Fibroblast of skin of scalp (primary cell): ENCODE measurements at places on chromosomes 1 and 21.
A peak's percentile ranks its signal among the peaks of the same experiment; 100 is the strongest.

GRCh38 chr1:184820218-184820750 lies 65.6 kb upstream of the EDEM3 start:
- DNase-seq, result no peak

- no peak for DNase-seq
These were observed 148.1 kb upstream of the KCTD3 start for GRCh38 chr1:215418876-215419447.

DNA sequence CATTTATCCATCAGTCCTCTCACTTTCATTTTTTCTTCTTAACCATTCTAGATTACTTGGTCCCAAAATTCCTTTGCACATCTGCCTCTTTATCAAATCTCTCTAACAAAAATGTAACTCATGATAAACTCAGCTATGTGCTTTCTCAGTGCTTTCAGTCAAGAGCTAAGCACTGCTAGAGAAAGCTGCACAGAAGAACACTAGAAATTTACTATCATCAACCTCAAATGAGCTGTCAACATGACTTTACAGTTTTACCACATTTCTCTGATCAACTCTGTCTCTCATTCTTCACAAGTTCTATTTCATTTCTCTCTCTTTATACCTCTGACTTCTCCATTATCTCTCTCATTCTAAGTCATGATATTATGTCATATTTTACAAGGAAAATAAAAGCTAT lies 54.2 kb upstream of the PRKACB start:
- DNase-seq, result no peak

DNA sequence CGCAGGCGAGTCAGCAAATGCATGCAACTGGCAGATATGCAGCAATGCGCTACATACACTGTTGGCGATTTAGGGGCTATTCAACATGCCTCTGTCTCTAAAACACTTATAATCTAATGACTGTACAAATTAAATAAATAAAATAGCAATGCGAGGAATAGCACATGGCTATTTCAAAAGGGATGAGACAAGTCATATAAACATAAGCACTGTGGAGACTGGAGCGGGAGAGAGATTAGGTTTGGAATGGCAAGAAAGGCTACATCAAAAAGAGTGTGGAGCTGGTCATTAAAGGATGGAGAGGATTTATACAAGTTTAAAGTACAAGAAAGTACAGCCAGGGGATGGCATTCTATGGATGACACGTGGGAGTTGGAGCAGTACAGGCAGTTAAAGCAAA lies 523.5 kb upstream of the CAMK1G start:
- DNase-seq, result no peak

GRCh38 chr1:156486421-156487344 lies 13.9 kb downstream of the MEF2D start:
- DNase-seq, result no peak

DNA sequence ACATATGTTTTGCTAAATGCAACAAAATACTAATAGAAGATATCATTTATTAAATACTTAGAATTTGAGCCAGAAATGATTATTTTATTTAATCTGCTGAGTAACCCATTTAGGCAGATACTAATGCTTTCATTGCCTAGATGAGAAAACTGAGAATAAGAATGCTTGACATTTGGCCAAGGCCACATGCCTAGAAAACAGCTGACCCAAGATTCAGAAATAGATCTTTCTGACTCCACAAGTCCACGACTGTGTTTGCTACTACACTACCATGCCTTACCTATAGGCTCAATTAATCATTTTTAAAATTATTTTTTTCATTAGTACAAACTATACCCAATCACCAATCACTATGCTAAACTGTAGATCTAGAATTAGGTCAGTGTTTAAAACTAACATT lies 129.7 kb downstream of the ATP1B1 start:
- peak; percentile 34 for DNase-seq

DNA sequence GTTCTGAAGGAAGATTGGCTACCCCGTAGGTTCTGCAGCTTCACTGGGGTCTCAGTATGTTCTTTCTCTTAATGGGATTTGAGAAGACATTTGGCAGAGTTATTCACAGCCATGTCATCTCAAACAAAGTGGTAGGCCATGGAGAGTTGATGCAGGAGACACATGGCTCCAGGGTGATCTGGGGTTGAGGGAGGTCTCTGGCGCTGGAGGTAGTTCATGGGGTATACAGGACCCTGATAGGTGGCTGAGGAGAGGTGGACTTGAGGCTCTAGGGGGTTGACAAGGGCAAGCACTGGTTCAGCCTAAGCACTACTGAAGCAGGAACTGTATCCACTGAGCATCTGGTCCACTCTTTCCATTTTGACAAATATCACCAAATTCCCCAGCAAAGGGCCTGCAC lies 100.4 kb downstream of the C1orf94 start:
- DNase-seq, result no peak

DNA sequence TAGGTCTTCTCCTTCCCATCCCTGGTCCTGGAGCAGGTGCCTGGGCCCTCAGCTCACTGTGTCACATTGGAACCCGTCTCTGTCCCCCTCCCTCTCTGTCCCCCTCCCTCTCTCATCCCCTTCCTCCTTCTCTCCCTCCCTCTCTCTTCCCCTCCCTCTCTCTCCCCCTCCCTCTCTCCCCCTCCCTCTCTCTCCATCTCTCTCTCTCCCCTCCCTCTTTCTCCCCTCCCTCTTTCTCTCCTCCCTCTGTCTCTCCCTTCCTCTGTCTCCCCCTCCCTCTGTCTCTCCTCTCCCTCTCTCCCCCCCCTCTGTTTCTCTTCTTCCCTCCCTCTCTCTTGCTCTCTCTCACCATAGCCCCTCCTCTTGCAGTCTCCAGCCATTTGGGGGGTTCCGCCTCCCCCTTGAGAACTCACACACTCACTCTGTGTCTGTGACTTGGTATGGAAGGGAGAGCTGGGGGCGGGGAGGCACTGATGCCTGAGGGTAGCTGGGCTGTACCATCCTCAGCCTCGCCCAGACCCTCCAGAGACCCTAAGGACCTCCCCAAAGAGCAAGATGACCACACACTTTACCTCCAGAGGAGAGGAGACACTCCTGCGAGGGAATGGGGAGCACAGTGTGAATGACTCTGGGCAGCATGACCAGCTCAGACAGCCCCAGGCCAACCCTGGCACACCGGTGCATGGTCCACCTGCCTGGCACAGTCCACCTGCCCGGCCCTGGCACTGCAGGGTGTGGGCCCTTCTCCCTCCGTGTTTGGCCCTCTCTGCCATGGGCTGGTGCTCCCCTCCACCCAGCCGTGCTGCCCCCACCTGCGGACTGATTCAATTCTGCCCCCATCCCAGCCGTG lies 102.8 kb upstream of the ARHGEF16 start:
- no peak for DNase-seq
